ENCODE measurements at places on chromosomes 11 and 22.

DNA sequence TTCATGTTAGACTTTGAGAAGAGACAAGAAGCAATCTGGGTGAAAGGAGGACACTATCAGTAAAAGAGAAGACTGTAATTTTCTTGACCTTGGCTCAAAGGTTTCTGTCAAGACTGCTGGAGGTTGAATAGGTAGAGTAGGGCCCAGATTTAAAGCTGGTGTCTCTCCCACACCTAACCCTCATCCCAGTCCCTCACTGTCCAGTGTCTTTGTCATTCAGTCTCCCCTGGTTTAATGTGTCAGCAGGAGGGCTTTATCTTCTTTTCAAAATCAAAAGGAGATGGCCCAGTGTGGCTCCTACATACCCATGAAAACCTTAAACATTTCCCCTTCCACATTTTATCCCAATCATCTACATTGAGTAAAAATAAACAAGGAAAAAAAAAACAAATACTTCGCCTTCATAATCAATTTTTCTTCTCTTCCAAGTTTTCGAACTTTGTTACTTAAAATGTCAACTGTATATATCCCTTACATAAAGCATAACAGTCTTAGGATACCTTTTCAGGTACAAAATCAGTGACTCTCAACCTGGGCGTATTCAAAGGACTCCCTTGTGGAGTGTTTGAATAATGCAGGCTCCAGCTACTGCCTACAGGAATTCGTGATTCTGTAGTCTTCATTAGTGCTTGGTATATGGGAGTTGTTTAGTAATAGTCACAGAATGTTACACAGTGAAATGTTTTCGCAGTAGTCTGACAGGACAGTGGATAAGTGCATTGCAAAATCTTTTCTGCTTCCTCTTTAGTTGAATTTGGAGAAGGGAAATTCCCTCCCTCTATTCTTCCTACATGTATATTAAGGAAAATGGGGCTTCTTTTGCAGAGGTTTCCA, 87.2 kb downstream of the FAT3 start:
- no peak for DNase-seq

GRCh38 chr11:117435326-117435725, 107.7 kb downstream of the CEP164 start:
- DNase-seq = no peak

- no peak for DNase-seq
Measured at GRCh38 chr11:59501931-59502330, 1.4 kb upstream of the OR4D11 start.

GRCh38 chr11:65210748-65211147, 29.0 kb downstream of the CAPN1 start:
- DNase-seq = no peak

- DNase-seq = no peak
Measured at GRCh38 chr11:70737816-70738630, 339.7 kb downstream of the CTTN start.

DNA sequence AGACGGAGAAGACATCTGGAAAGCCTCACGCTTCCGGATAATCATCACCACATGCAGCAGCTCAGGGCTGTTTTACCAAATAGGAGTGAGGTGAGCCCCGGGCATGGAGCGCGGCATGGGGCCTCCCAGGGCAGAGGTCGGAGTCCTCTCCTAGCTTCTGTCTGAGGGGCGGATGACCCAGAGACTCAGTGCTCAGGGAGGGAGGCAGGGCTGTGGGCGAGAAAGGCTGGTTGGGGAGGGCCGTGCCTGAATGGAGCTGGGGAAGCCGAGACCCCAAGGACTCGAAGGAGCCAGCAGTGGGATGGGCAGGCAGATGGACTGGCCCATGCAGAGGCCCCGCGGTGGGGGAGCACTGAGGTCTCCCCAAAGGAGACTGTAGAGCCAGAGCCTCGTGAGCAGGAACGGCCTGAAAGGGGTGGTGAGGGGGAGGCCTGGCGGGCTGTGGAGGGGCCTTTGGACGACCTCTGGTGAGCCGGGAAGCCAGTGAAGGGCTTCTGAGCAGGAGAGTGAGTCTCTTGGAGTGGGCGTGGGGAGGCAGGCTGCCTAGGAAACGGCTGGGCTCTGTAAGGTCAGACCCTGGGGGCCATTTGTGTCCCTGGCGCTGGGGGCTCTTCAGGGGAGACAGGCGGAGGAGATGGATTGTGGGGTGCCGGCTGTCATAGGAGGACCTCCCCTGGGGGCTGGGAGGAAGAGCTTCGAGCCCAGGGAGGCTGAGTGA, 24.7 kb upstream of the PANX2 start:
- no peak for DNase-seq

GRCh38 chr11:133929401-133930052, 27.2 kb downstream of the IGSF9B start:
- DNase-seq = no peak

- DNase-seq = no peak
Measured at GRCh38 chr22:20584029-20584871, 76.8 kb downstream of the MED15 start.

GRCh38 chr11:44780940-44781631, 54.3 kb downstream of the TSPAN18 start:
- no peak for DNase-seq

GRCh38 chr22:46201059-46201757, 48.9 kb downstream of the CDPF1 start:
- no peak for DNase-seq

DNA sequence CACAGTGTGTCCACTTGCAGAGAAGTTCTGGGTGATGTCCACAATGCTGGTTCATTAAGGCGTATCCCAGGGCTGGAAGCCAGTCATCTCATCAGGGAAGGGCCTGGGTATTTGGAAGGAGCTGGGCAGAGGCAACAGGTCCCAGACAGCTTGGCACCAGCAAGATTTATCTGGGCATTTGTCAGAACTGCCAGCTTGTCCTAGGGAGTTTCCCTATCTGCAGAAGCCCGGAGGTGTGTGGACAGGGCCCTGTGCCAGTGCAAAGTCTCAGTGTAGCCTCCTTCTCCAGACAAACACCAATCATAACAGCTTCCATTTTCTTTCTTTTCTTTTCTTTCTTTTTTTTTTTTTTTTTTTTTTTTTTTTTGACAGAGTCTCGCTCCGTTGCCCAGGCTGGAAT, 125.3 kb upstream of the TIMP3 start:
- no peak for DNase-seq

DNA sequence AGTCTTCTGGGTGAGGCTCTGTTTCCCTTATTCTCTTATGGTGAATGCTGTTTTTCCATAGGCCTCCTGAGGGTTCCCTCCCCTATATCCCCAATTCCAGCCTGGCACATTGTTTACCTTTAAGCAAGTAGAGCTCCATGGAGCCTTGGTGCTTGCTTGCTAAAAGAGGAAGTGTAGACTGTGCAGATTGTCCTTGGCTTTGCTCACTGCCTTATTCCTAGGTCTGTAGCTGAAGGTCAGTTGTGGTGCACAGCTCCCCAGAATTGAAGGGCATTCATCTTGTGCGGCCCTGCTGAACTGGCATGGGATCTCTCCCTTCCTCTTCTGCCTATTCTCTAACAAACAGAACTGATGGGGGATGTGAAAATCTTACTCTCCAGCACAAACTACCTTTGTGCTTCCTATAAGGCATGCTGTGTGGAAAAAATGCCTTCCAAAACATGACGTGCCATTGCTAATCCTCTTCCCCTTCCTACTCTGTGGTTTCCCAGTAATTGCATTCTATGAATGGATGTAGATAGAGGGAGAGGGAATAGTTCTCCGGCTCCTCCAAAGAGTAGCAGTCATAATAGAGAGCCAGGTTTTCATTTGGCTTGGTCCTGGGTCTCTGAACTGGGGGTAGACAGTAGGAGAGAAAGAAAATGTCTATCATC, 34.2 kb upstream of the PLET1 start:
- no peak for DNase-seq

DNA sequence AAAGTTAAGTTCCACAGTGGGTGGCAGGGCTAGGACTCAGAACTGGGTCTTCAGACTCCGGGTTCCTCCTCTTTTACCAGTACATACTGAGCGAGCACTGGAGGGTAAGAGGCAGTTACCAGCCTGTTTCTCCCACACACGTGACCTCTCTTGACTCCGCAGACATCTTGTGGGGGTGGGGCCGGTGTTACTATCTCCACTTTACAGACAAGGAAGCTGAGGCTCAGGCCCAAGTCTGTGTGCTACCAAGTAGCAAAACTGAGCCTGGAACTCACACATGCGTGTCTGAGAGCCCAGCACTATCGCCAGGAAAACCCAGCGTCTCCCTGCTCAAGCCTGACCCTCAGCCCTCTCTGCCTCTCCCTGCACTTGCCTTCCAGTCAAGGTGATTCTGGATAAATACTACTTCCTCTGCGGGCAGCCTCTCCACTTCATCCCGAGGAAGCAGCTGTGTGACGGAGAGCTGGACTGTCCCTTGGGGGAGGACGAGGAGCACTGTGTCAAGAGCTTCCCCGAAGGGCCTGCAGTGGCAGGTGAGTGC, 16.0 kb upstream of the SMIM35 start:
- DNase-seq = no peak

GRCh38 chr11:121318848-121319834, 26.6 kb downstream of the SC5D start:
- DNase-seq = no peak

DNA sequence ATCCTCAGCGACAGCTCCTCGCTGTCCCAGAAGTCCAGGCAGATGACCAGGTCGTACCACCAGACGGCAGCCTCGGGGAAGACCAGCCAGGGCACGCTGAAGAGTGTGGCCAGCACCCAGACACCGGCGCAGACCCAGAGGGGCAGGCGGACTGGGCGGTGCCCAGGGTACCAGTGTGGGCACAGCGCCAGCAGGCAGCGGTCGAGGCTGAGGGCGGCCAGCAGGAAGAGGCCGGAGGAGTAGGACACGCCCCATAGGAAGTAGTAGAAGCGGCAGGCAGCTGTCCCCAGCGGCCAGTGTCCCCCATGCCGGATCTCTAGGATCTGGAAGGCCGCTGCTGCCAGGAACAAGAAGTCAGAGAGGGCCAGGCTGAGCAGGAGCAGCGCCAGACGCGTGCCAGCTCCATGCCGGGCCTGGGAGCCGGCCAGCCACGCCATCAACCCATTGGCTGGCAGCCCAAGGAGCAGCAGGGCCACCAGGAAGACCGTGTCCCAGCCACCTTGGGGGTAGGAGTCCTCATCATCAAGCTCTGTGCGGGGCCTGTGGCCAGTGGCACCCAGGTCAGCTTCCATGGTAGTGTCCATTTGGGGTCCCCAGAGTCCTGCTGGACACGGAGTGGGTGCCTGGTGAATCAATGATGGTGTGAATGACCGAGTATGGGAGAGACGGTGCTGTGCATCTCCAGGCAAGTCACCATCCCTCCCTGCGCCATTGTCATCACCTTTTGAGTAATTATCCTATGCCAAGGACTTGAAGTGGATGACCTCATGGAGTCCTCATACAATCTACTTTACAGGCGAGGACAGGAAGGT, at the start of gene GPR152:
GPR152 (minus strand) TSS at position 589 of the 812 bp plus-strand sequence; CDS start at position 584, 5 bp downstream.
- no peak for DNase-seq

Measured in stimulated activated CD4-positive, alpha-beta T cell treated with anti-CD3 and anti-CD28 coated beads, Interleukin-1b, Interleukin-23, amount 100 ng/mL, for 48 hours (primary cell).